ENCODE measurements at places on chromosomes 11 and 22.

DNA sequence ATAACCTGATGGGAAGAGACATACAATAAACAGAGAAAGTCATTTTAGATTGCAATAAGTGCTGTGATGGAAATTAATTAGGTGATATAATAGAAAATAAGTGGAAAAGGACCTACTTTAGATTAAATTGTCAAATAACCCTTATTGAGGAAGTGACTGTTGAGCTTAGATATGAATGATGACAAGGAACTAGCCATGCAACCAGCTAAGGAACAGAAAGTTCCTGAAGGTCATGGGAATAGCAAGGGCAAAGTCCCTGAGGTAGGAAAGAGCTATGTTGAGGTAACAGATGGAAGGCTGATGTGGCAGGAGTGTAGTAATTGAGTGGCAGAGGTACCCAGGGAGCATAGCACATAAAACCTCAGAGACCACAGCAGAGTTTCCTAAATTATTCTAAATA lies 135.2 kb downstream of the WNT11 start:
- no peak for DNase-seq

DNA sequence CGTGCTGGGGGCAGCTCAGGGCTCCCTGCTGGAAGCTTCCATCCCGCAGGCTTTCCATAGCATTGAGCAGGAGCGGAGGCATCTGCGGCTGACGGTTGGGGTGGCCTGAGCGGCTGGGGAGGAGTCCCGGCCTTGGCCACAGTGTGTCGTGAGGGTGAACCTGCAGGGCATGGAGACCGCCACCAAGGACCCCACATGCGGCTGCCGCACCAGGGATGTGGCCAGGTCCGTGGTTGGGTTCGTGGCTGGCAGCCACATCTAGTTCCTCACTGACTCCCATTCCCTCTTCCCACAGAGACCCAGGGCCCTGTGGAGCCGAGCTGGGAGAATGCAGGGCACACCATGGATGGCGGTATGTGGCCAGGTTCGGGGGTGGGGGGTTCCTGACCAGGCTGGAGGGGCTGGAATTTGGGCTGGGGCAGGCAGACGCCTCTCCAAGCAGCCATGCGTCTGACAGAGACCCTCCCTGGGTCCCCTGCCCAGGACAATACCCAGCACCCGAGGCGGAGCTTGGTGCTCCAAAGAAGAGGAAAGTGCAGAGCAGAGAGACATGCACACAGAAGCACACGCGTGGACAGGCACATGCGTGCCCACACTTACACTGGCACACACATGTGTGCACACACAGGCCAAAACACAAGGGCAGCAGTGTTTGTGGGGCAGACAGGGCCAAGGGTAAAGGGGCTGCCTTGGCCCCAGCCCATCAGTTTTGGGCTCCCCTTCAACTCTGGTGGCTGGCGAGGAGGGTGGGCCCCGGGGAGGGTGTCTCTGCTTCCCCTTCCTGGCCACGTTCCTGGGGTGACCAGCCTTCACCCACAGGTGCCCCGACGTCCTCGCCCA lies 2.7 kb downstream of the MUC5B start:
- DNase-seq = no peak

DNA sequence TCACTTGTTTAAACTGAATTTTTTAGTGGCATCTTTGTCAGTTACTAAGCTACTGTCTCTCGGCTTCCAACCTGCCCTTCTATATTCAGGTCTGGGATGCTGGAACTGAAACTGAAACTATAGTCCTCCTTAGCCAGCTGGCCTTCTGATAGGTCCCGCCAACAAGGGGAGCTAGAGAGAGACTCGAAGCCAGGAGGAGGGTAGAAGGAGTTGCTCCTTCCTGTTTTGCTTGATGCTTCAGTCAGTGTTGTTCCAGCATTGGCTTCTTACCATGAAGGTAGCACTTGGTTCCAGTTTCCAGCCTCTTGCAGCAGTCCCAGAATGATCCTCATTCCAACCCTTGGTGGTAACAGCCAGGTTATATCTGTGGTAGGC lies 32.9 kb upstream of the HORMAD2 start:
- DNase-seq = no peak

- peak; percentile 82 for DNase-seq
Observed at GRCh38 chr22:31346255-31346732, at the start of gene PATZ1. Gene PATZ1 (minus strand): TSS chr22:31346346. CDS start chr22:31345602, 744 bp downstream.

DNA sequence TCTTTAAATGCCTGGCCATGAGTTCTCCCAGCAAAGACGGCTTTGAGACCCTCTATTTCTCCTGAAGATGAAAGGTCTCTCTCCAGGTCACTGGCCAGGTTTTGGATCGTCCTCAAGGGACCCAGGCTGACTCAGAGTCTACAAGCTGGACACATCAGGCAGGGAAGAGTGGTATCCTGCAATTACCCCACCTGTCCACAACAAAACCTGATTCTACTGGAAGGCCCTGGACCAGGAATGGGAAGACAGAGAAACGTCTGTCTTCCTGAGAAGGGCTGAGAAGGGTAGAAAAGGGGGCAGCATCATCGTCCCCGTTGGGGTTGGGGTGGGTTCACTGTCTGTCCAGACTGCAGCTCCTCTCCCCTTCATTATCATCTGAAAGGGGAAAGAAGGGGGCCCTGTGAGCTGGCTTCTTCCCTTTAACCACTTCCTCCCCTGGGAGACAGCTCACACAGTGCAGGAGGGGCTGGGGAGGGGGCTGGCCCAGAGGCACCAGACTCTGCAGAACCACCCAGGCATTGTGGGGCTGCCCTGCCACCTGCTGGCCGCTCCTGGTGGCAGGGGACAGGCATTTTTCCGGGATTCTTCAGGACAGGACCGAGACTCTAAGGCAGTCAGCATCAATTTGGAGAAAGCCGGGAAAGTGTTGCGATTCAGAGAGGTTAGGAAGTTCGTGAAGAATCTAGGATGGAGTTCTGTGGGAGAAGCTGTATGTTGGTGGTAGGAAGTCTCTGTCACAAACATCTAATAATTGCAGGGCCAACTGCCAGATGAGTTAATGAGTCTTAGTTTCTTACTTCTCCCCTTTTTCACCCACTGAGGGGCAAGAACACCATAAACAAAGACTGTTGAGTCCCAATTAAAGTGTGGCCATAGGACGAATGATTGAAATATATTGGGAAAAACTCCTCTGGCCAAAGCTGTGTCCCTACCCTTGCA lies 57.6 kb downstream of the SYN3 start:
- peak; percentile 69 for DNase-seq

DNA sequence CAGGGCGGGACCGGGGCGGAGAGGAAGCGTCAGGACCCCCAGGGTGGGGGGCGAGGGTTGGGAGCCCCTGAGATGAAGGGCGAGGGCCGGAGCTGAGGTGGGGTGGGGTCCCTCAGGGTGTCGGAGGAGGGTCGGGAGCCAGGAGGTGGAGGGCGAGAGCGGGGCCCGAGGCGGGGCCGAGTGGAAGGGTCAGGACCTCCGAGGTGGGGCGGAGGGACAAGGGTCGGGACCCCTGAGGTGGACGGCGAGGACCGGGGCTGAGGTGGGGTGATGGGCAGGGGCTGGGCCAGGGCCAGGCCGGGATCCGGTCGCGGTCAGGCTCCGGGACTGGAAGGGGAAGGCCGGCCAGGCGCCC lies 409 bp downstream of the SMC1B start:
- no peak for DNase-seq

GRCh38 chr11:86802601-86803051 lies 2.3 kb downstream of the PRSS23 start:
- peak; percentile 40 for DNase-seq

- DNase-seq = peak; percentile 31
Observed at GRCh38 chr11:109784536-109784935, 308.7 kb upstream of the ZC3H12C start.

DNA sequence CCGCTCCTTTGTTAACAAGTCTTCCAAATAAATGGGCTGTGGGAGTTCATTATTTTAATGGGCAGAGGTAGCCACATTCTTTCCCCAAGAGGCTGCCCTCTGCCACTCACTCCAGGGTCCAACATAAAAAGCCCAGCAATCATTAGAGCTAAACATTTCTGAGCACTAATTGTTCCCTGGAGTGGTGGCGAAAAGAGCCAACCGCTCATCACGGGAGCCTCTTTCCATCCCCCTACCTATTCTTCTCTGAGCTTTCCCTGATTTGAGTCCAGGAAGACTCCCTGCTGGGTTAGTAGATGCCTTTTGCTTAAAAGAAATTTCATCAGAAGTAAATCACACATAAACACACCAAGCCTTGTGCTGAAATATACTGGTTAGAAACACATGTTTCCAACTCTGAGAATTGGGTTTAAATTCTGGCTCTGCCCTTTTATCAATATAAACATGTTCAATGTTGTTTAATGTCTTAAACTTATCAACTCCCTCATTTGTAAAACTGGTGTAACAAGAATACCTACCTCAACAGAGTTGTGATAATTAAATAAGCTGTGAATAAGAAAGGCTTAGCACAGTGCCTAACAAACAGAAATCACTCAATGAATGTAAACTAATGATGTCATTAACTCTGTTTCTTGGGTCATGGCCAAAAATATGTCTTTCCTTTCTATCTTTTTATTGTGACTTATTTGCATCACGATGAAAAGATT lies at the start of gene OR5A2:
OR5A2 (minus strand) TSS at position 53 of the 707 bp plus-strand sequence. CDS start 3,460 bp downstream, outside the sequence.
- no peak for DNase-seq
